ENCODE measurements at places on chromosomes 13 and 19. TPM values are rescaled to one million over a fixed set of nuclear protein-coding genes. Genes with fewer than 3 reads are reported as not detected.

The RCBTB2 gene
- polyA plus RNA-seq, result 31.7 TPM

The PTH2 gene
- polyA plus RNA-seq, result not detected

The NCR1 gene
- polyA plus RNA-seq, result 0.31 TPM

The ZNF428 gene
- 39.8 TPM for polyA plus RNA-seq

The OR7D2 gene
- not detected for polyA plus RNA-seq

- DNase-seq, result no peak
Observed at GRCh38 chr19:53311897-53312296, 21.7 kb upstream of the ZNF845 start.

GRCh38 chr19:19039901-19040300 lies 6.5 kb downstream of the ARMC6 start:
- no peak for DNase-seq

GRCh38 chr13:54687173-54687572 lies 1658.6 kb downstream of the OLFM4 start:
- DNase-seq, result no peak

DNA sequence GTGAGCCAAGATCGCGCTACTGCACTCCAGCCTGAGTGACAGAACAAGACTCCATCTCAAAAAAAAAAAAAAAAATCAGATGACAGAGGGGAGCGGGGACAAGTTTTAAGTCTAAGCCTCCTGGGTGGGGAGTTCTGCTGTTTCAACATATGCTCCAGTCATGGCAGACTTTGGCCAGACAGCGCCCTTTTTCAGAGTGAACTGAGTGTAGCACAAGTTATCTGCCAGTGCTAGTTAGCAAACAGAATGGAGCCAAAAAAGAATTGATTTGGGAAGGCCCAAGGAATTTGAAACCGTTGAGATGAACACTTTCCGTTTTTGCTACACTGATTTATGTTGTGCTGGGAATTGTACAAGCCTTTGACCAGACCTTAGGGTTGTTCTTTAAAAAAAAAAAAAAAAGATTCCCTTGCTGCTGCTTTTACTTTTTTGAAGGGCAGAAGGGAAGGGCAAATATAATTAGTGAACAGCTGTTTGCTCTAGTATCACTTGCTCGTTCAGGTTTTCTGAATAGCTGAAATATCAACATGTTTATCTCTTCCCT lies 5.7 kb downstream of the ACTN4 start:
- no peak for DNase-seq

DNA sequence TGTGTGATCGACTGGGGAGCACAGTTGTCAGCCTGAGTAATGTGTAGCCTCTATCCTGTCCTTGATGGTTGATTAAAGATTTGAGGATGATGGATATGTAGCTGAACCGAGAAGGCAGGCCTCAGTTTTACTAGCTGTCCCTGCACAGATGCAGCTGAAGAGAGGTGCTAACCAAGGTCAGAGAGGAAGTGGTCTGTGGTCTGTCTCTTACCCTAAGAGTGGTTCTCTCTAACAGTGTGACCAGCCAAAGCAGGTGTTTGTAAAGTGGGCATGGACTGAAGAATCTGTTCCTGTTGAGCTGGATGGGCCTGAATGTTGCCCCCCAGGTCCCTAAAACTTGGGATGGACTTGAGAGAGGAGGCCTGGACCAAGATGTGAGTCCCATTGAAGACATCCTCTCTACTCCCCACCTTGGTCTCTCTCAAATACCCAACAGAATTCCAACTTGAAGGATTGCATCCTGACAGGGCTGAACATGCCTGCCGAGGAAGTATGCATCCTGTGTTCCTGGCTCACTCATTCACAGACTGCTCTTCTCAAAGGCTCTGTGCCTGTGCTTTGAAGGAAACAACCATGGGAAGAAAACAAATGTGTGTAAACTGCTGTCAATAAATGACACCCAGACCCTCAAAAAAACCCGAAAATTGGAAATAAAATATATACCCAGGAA lies 223.8 kb downstream of the MAB21L1 start:
- no peak for DNase-seq

GRCh38 chr19:53057904-53058580 lies 13.5 kb downstream of the ERVV-2 start:
- no peak for DNase-seq

DNA sequence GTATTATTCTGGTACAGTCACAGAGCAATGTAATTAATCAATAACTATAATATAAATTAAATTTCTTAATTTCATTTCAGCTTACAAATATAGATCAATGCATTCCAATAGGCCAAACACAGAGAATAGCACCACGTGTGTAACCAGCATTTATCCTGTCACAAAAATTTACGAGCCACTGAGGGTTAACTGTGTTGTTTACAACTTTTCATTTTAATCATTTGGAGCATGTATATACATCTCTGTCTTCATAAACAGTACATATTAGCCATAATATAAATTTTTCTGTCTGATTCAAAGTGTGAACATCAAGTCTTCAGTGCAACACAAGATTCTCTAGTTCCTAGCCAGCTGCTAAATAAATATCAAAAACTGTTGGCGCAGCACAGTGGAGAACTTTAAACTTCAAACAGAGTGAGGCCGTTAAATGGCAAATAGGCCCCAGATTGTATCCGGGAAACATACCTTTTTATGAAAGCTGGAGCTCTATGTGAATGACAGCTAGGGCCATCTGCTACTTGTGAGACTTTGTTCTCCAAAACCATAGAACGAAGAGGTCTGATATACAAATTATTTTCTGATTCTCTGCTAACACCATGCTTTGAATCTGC lies 105.1 kb downstream of the TBC1D4 start:
- no peak for DNase-seq

DNA sequence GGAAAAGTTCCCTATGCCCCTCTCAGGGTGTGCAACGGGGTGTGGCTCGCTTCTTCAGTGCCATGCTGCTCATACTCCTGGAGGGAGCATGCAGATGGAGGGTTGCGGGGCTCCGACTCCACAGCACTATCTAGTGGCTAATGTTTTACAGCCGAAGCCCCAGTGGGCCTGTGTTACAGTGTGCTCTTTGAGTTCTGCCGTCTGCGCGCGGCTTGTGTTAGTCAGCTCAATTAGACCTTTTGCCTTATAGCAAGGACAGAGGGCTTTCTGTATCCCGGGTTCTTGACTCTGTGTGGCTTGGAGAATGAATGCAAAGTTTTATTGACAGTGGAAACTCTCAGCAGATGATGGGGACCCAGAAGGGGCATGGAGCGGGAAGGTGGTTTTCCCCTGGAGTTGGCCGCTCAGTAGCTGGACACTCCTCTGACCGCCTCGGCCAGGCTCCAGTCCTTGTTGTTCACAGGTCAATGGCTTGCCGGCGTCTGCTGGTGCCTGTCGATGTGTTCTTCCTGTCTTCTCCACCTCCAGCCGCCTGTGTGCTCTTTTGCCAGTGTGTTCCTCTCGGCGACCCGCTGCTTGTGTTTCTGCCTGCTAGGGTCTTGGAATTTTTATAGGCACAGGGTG lies 383.4 kb downstream of the LMO7 start:
- DNase-seq, result no peak

DNA sequence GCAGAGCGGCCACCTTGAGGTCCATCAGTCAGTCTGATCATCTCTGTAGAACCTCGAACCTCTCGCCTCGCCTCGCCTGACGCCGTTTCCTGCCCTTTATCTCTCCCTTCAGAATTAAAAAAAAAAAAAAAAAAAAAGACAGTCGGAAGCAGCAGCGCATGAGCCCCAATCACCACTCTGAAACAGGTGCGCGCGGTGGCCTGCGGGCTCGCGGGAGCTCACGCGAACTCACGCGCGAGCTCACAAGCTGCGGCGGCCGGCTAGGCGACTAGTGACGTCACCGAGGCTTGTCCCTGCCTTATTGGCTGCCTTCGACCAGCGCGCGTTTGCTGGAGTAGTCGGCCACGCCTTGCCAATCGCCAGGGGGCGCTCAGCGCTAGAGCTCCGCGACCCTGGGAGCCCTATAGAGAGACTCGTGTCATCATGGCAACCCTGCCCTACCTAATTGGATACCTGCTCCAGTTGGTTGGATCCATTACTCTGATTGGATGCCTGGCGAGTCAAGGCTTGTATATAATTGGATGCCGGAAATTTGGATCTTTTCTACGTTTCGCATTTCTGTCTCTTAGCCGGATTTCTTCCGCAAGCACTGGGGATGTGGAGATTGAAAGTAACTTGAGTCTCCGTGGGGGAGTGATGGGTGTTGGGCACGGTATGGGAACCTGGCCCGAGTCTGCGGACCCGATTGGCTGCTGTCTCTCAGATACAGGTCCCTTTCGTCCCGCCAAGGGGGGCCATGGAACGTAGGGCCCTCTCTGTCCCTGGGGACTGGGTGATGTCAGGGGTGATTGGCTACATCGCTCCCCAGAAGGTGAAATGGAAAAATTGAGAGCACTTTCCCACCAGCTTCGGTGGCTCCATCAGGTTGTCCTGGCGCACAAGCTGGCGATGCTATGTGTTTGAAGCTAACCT lies 31.6 kb downstream of the SYT3 start:
- peak; percentile 81 for DNase-seq

- no peak for DNase-seq
Observed at GRCh38 chr13:80562433-80563156, 221.7 kb upstream of the SPRY2 start.

GRCh38 chr13:87894059-87894458 lies 222.9 kb downstream of the SLITRK5 start:
- no peak for DNase-seq

GRCh38 chr19:40641281-40641680 lies 40.1 kb downstream of the LTBP4 start:
- DNase-seq, result peak; percentile 59

GRCh38 chr13:108377646-108378206 lies 108.2 kb downstream of the TNFSF13B start:
- no peak for DNase-seq
